Prostate gland (tissue), 2 donors: ENCODE measurements at places on chromosomes 2 and 18. TPM values are rescaled to one million over a fixed set of nuclear protein-coding genes. Genes with fewer than 3 reads are reported as not detected.

GRCh38 chr18:54805571-54806334 lies 22.5 kb upstream of the RAB27B start:
- H3K27me3 ChIP-seq = no peaks in the 10 kb centered on the region
- H3K36me3 ChIP-seq = no peaks in the 10 kb centered on the region
- H3K27ac ChIP-seq = no peak overlapping the region
- no peak for DNase-seq

Gene SPP2
- total RNA-seq = not detected

- no peak overlapping the region for H3K27ac ChIP-seq
- H3K4me1 ChIP-seq = no peaks in the 10 kb centered on the region
- DNase-seq = no peak
- no peaks in the 10 kb centered on the region for H3K36me3 ChIP-seq
Measured at GRCh38 chr2:100470898-100471514, 724 bp downstream of the NMS start.

DNA sequence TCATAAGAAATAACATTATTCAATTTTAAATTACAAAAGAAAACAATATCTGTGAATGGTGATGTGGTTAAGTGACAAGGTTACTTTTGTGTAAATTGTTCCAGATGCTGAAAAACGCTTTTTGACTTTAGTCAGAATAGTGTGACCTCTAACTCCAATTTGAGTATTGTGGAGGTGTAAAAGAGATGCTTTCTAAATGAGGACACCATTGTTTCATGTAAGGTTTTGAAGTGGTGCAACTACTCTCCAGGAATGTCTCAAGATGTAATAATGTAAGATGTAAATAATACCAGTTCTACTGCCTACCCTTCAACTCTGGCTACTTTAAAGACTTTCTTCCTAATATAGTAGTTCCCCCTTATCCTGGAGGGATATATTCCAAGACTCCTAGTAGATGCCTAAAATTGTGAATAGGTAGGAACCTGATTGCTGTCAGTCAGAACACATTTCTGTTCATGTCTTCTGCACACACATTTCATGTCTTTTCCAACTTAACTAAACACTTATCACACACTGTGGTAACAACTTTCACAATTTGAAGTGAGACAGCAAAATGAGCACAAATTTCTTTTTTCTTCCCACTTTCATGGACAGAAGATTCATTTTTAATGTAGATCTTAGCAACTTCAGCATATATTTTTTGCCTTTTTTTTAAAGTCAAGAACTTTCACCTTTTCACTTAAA lies 39.1 kb upstream of the PPP1R1C start:
- H3K4me3 ChIP-seq = no peak overlapping the region
- H3K27ac ChIP-seq = no peak overlapping the region
- no peaks in the 10 kb centered on the region for H3K27me3 ChIP-seq

Gene KCNJ13
- total RNA-seq = 3.5 TPM

GRCh38 chr2:74944987-74945787 lies 13.3 kb upstream of the POLE4 start:
- no peaks in the 10 kb centered on the region for H3K36me3 ChIP-seq
- no peaks in the 10 kb centered on the region for H3K27me3 ChIP-seq
- no peak overlapping the region for H3K4me3 ChIP-seq
- no peak for DNase-seq
- H3K4me1 ChIP-seq = no peaks in the 10 kb centered on the region

Gene KCNG3
- 4.1 TPM for total RNA-seq

Gene RESP18
- total RNA-seq = not detected

DNA sequence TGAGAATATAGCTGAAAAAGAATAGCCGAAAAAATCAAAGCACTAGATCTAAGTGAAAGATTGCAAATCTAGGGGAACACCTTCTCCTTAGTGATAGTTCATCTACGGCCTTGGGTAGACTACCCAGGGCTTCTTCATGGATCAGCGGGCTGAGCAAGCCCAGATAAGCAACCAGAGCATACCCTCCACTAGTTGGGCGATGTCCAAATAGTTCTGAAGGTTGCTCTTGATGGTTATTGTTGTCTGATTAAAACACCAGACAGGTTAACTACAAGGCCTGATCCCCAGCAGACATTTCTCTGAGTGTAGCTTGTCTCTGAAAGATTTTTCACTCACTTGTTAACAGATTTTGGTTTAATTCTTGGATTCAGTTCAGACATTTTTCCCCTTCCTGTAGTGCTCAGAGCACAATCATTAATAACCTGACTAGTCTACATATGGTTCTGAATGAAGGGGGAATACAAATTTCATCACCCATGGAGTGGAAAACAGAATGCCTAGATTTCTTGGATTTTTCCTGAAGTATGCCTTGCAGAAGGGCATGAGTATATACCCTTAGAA lies 99.6 kb downstream of the BABAM2 start:
- H3K36me3 ChIP-seq = no peaks in the 10 kb centered on the region
- no peaks in the 10 kb centered on the region for H3K4me1 ChIP-seq
- no peak overlapping the region for H3K4me3 ChIP-seq
- DNase-seq = no peak
- no peak overlapping the region for H3K27ac ChIP-seq

DNA sequence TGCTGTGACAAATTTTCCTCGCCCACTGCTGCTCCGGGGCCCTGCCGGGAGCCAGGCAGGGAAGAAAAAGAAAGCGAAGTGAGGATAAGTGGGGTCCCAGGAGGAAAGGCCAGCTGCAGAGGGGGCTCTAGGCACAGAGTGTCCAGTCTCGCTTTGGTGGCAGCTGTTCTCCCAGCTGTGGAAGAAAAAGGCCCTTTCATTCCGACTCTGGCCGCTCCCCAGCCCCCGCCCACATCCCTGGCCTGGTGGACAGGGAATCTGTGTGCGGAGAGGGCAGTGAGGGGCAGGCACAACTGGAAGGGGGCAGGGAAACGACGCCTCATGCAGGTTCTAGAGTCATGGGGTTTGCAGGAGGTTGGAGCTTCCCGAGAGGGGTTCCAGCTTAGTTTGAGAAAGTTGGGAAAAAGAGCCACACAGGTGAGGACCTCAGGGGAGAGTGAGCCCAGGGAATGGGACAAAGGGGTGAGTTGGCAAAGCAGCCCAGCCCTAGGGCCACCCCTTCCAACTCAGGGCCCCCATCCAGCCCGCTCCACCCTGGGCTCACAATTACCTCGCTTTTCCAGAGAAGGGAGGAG lies 1.8 kb downstream of the RTKN start:
- H3K27me3 ChIP-seq = no peaks in the 10 kb centered on the region
- DNase-seq = no peak
- peak overlapping the region; percentile 38 for H3K4me3 ChIP-seq
- no peaks in the 10 kb centered on the region for H3K36me3 ChIP-seq
- H3K27ac ChIP-seq = peak overlapping the region; percentile 90
- peaks cover 6% of the 10 kb centered on the region for H3K4me1 ChIP-seq

- H3K36me3 ChIP-seq = no peaks in the 10 kb centered on the region
- peak overlapping the region; percentile 29 for H3K27ac ChIP-seq
- H3K4me3 ChIP-seq = no peak overlapping the region
- H3K4me1 ChIP-seq = no peaks in the 10 kb centered on the region
Measured at GRCh38 chr2:38720613-38721241, 30.4 kb downstream of the SRSF7 start.

DNA sequence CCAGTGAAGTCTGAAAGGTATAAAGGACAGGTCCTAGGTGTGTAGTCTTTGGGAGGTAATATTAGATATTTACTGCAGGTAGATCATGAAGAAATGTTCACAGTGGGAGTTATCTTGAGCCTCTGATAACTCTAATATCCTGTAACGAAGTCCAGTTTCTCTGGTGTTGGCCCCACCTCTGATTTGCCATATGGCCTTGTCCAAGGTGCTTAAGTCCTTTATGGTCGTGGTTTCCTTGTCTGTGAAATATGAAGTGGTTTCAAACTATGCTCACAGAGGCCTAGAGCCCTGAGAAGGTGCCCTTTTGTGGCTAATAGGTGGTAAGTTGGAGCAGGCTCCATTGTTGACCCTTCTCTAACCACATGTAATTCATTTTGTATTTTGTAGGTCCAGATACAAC lies 190.7 kb downstream of the ICOS start:
- H3K36me3 ChIP-seq = no peaks in the 10 kb centered on the region
- DNase-seq = no peak
- no peaks in the 10 kb centered on the region for H3K4me1 ChIP-seq
- H3K27ac ChIP-seq = no peak overlapping the region
- no peaks in the 10 kb centered on the region for H3K27me3 ChIP-seq

- DNase-seq = no peak
- H3K27me3 ChIP-seq = no peaks in the 10 kb centered on the region
- H3K4me3 ChIP-seq = no peak overlapping the region
- H3K4me1 ChIP-seq = no peaks in the 10 kb centered on the region
Measured at GRCh38 chr2:26609205-26609631, 31.9 kb downstream of the CIB4 start.

Gene GULP1
- 29.3 TPM for total RNA-seq

DNA sequence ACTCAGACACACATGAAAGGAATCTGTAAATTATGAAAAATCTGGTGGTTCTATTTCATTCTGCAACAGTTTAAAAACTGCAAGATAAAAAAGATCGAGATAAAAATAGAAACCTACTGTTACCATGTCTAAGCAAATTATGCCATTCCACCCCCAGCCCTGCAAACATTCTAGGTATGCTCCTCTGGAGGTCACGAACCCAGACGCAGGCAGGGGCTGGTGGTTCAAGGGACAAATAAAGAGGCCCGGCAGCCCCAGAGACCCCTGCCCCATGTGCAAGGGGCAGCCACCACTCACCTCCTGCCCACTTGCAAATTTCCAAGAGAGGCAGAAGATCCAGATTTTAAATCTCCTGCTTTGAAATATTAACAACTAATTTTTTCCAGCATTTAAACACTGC lies 210.5 kb downstream of the ANAPC1 start:
- H3K27ac ChIP-seq = no peak overlapping the region
- H3K36me3 ChIP-seq = no peaks in the 10 kb centered on the region
- no peaks in the 10 kb centered on the region for H3K27me3 ChIP-seq
- no peaks in the 10 kb centered on the region for H3K4me1 ChIP-seq

- no peaks in the 10 kb centered on the region for H3K36me3 ChIP-seq
- no peaks in the 10 kb centered on the region for H3K27me3 ChIP-seq
- no peak overlapping the region for H3K27ac ChIP-seq
- DNase-seq = no peak
- no peak overlapping the region for H3K4me3 ChIP-seq
Measured at GRCh38 chr2:43927442-43927841, 68.3 kb downstream of the LRPPRC start.

DNA sequence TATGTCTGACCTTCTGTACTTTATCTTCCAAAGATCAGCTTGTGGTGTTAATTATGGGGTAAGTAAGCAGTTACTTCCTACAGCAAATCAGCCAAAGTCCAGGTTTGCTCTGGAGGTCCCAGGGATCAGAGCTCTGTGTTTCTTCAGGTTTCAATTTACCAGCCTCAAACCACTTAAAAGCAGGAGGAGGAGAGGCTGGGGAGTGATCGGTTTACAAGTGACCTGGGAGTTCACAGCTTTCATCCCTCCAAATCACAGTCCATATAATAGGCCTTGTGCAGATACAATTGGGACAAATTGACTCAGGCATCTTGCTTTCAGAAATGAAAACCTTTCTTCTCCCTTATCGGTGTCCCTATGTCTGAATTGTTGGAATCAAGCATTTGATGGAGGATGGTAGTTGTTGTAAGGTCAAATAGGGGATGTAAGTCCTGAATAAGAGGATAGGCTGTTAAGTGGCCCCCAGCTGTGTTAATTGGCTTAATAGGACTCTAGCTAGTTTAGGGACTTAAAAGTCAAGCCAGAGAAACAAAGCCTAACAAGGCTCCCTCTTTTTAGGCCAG lies 188.0 kb upstream of the NT5C1B start:
- H3K4me3 ChIP-seq = no peak overlapping the region
- DNase-seq = no peak
- no peaks in the 10 kb centered on the region for H3K27me3 ChIP-seq
- H3K27ac ChIP-seq = no peak overlapping the region
- H3K36me3 ChIP-seq = no peaks in the 10 kb centered on the region

Gene PTH2R
- total RNA-seq = 0.34 TPM

GRCh38 chr2:236665572-236666118 lies 96.0 kb downstream of the ACKR3 start:
- no peaks in the 10 kb centered on the region for H3K4me1 ChIP-seq
- DNase-seq = no peak
- H3K4me3 ChIP-seq = no peak overlapping the region
- no peaks in the 10 kb centered on the region for H3K27me3 ChIP-seq
- H3K27ac ChIP-seq = no peak overlapping the region
- no peaks in the 10 kb centered on the region for H3K36me3 ChIP-seq

Gene C2orf66
- 0.32 TPM for total RNA-seq

GRCh38 chr18:12278741-12279682 lies 24.9 kb downstream of the CIDEA start:
- H3K4me3 ChIP-seq = peak overlapping the region; percentile 21
- no peaks in the 10 kb centered on the region for H3K27me3 ChIP-seq

DNA sequence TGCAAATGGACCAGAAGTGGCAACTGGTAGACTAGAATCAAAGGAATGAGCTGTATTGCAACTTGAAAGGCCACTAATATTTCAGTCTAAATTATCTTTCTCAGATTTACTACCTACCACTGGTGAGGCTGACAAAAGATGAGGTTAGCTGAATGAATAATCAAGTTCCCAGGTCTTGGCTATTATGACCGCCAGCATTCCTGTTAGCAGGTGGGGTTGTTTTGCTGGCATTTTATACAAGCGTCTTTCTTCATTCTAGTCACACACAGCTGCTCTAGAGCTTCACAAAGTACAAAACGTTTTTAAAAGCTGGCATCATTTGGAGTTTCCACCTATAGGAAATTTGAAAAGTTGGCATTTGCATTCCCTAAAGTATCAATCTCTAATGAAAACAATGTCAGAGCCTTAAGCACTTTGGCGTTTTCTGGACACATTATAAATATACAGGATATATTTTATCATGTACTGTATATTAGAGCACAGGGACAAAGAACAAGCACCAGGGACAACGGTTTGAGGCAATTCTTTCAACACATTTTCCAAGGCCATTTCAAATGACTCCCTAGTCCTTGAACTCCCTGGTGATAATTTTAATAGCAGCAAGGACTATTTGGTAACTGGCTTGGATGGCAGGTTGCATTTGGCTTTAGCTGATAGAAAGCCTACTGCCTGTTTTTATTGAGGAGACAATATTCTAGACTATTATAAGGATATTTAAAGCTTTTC lies 410.2 kb upstream of the CHST9 start:
- no peak for DNase-seq
- H3K27ac ChIP-seq = no peak overlapping the region
- no peaks in the 10 kb centered on the region for H3K36me3 ChIP-seq
- H3K27me3 ChIP-seq = no peaks in the 10 kb centered on the region

Gene SLC40A1
- 169 TPM for total RNA-seq

- no peak overlapping the region for H3K4me3 ChIP-seq
- H3K4me1 ChIP-seq = no peaks in the 10 kb centered on the region
- DNase-seq = no peak
Measured at GRCh38 chr2:64474121-64474571, 20.2 kb downstream of the LGALSL start.

- no peak overlapping the region for H3K4me3 ChIP-seq
- no peaks in the 10 kb centered on the region for H3K27me3 ChIP-seq
- H3K36me3 ChIP-seq = no peaks in the 10 kb centered on the region
- no peak for DNase-seq
- H3K4me1 ChIP-seq = no peaks in the 10 kb centered on the region
Measured at GRCh38 chr18:62198259-62198658, 11.2 kb downstream of the RELCH start.

Gene NEU2
- not detected for total RNA-seq
